Ovary (tissue), 10 donors: ENCODE measurements at places on chromosomes 5 and 9.

DNA sequence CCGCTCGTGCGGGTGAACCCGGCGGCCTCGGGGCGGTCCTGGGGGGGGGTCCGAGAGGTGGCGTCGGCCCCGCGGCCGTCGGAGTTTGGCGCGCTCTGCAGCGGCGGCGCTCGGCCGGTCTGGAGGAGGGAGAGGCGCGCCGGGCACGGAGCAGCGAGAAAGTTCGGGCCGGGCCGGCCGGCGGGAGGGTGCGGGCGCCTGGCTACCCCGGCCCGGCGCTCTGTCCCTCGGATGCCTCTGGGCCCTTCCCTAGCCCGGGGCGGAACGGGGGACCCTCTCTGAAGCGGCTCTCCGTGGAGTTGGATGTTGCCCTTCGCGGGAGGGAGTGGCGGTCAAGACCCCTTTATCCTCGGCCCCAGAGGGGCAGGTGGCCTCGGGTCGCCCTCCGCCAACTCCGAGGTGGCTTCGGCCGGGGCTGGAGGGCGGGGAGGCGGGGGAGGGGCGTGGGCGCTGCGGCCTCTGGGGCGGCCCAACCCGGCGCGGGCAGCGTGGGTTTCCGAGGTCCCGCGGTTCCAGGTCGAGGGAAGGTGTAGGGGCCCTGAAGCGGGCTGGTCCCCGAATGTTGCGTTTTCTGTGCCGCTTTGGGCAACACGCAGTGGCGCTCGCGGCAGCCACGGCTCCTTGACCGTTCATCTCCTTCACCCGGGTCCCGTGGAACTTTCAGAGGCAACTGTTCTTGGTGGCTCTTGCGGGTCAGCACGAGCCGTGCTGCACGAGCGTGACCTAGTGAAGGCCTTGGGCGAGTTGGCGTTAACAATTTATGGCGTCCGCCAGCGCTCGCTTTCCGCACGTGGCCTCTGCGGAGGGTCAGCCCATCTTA is 290.5 kb downstream of the DOCK8 start:
- peak; percentile 60 for DNase-seq

DNA sequence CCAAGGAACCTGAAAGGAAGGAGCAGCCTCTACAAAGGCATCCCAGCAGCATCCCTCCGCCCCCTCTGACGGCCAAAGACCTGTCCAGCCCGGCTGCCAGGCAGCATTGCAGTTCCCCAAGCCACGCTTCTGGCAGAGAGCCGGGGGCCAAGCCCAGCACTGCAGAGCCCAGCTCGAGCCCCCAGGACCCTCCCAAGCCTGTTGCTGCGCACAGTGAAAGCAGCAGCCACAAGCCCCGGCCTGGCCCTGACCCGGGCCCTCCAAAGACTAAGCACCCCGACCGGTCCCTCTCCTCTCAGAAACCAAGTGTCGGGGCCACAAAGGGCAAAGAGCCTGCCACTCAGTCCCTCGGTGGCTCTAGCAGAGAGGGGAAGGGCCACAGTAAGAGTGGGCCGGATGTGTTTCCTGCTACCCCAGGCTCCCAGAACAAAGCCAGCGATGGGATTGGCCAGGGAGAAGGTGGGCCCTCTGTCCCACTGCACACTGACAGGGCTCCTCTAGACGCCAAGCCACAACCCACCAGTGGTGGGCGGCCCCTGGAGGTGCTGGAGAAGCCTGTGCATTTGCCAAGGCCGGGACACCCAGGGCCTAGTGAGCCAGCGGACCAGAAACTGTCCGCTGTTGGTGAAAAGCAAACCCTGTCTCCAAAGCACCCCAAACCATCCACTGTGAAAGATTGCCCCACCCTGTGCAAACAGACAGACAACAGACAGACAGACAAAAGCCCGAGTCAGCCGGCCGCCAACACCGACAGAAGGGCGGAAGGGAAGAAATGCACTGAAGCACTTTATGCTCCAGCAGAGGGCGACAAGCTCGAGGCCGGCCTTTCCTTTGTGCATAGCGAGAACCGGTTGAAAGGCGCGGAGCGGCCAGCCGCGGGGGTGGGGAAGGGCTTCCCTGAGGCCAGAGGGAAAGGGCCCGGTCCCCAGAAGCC is 30.8 kb downstream of the CD180 start:
- peak; percentile 78 for DNase-seq

DNA sequence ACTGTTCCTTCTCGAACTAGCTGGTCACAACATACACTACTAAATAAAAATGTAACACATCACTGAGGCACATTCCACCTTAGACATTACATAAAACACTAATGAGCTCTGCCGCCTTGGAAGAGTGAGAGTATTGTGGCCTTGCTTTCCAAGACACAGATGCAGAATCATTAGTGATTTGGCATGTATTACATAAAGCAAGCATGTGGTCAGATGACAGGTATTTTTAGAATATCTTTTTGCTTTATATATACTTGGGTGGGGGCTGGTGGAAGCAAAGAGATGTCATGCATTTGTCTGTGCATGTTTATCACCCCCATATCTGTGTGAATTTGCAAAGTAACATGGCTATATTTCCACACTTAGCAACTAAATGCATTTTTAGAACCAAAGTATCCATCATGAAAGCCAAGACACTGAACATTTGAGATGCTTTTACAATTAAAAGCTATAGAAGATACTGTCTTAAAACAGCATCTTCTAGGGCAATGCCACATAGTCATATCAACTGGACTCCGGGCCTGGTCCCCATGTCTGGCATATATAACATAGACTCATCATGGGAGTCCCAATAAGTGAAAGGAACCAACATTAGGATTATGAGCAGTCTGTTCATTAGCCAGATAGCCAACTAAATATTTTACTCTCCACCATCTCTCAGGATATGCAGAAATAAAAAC is 213.5 kb downstream of the MEF2C start:
- no peak for DNase-seq

DNA sequence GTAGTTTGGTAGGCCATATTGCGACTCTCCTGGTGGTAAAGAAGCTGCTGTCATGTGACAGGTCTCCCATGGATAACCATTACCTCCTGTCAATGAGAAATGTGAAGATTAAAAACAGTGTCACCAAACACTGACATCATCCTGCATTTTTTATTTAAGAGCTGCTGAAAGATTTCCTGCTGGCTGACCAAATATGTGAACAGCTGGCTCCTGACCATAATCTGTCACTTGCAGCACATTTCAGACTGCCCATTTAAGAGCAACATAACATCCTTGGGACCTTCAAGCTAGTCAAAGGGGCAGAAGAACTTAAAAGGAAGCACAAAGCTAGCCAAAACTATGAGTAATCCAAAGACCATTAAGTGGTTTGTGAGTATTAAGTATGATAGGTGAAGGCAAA is 288.0 kb downstream of the IZUMO3 start:
- DNase-seq: no peak

- DNase-seq: no peak
These were observed 52.7 kb upstream of the ELL2 start for GRCh38 chr5:96014395-96014794.

DNA sequence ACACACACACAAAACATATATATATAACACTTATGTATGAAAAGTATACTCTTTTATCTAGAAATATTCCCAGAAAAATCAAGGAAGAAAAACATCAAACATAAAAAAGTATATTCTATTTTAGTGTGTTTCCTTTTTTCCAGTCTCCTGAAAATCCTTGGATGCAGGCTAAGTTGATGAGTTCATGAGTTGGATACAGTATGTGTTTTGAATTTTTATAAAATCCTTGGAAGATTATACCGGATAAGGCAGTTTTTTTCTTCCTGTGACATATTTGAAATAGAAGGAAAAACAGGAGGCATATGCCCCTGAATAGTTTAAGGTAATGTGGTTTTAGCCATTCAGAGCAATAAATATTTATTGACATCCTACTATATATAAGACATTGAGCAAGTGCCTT is 203.6 kb downstream of the SNX18 start:
- no peak for DNase-seq

DNA sequence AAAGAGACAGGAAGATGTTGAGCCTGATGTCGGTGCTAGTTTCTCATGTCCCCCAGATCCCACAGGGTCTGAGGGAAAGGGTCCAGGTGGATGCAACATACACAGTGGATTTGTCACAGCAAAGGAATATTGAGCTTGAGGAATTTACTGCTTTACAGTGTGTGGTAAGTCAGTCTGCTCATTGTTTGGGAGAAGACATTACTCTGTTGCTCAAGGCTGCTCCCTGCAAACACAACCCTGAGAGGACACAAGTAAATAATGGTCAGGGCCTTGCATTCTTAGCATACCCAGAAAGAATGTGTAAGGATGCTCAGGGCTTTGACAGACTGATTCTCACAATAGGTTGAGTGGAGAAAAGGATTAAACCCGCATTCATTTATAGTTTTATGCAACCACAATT is 7.3 kb upstream of the MAN2A1 start:
- DNase-seq: no peak

GRCh38 chr5:163535290-163535689 is 29.9 kb downstream of the MAT2B start:
- no peak for DNase-seq

DNA sequence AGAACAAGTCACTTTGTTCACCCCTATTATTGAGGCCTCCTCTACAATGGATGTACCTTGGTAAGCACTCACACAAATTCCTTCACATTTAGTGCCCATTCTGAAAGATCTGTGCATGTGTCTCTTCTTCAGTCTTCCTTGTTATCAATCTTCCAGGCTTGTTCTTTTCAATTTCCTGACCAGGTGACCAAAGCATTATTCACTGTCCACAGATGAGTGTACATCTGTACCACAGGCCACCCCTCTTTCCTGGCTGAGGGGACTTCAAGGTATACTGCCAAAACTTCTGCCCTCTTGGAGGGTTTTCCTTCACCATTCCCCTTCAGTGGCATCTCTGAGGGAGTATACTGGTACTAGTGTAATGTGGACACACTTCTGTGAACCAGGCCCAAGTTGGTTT is 25.5 kb upstream of the STOM start:
- no peak for DNase-seq

DNA sequence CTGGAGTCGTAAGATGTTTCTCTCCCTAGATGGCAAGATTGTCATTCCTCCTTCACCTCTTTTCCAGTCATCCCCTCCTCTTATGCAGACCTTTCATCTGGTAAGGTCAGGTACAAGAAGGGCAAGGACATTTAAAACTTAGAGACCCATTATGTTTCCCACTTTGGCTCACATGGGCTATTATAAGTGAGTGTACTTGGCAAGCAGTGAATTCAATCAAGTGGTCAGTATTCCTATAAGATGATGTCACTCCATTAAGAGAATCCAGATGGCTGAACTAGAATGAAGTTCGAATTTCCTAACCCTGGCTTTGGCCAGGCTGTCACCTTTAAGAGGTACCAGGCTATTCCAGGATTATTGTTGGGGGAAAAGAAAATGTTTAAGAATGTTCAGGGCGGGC is 32.2 kb downstream of the ZNF131 start:
- DNase-seq: no peak

- no peak for DNase-seq
These were observed 913.7 kb upstream of the DMAC1 start for GRCh38 chr9:8713149-8713810.

- no peak for DNase-seq
These were observed 245.5 kb downstream of the SMARCA2 start for GRCh38 chr9:2260417-2261306.

GRCh38 chr5:89972901-89973300 is 436.7 kb downstream of the CETN3 start:
- no peak for DNase-seq

DNA sequence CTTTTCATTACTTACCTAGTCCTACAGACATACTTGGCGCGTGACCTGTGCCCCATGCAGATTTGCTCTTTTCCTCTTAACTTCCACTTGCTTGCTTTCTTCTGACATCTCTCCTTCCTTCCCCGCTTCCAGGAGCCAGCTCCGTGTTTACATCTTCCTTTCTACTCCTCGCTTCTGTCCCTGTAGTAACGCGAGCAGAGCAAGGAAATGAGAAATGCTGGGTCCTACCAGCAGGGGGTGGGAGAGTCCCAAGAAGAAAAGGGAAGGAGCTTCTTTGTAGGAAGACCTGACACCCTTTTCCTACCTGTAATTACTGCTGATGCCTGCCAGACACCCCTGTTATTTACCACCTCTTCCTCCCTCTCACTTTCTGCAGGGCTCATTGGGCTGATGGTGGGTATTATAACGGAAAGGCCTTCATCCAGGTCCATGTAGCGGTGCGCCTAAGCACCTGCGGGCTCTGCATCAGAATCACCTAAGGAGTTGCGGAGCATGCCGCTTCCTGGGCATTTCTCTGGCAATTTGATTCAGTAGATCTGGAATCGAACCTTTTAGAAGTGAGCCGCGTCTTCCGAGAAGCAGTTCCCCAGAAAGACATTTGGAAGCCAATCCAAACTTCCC is 1260.8 kb upstream of the WWC1 start:
- no peak for DNase-seq

GRCh38 chr9:129548571-129549135 is 72.2 kb downstream of the C9orf50 start:
- peak; percentile 66 for DNase-seq

DNA sequence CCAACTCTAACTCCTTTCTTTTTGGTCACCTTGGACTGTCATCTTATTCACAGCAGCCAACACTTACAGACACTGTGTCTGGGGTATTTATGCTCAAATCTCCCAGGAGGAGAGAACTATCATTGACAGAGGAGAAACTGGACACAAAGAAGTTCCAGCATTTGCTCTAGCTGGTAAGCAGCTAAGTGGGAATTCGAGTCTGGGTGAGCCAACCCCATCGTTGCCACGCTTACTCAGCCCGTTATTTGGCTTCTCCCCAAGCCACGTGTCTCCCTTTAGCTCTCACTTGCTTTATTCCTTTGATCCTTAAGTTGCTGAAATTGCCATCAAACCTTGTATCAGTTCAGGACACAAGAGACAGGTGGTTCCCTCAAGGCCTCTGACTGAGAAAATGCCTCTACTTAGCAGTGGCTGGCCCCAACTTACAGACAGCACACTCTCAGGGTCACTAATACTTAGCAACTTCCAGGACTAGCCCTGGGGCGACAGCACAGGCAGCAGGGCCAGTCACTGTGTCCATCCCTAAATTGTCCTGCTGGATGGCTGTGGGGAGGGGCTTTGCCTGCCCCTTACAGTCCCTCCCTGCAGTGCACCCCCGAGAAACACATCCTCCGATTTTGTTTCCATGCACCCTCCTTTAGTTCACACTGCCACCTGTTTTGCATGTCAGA is 1.4 kb downstream of the SLC36A2 start:
- DNase-seq: no peak

DNA sequence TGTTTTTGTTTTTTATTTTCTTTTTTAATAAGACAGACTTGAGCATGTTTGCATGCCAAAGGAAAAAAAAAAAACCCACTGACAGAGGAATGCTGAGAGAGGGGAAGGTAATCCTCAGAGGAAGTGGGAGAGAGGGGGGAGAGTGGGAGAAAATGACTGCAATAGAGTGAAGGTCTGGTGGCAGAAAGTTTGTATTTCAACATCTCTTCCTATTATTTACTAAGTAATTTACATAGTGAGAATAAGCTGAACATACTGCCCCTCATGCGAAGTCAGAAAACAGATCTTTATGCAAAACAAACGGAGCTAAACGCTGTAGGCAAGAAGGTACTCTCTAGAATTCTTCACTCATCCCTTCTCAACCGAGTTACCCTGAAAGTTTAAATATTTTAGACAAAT is 45.0 kb downstream of the ELL2 start:
- no peak for DNase-seq
